ENCODE measurements at places on chromosomes 4 and X. TPM values are rescaled to one million over a fixed set of nuclear protein-coding genes. Genes with fewer than 3 reads are reported as not detected.

GRCh38 chr4:80195441-80196140, 1.7 kb upstream of the PRDM8 start:
- DNase-seq: no peak

GRCh38 chr4:13543839-13544605, at the start of gene NKX3-2:
TSS of gene NKX3-2 (minus strand) at chr4:13544508. CDS start at chr4:13544414, 94 bp downstream.
- DNase-seq: no peak

The NKX3-2 gene
- total RNA-seq: 0.18 TPM

The KLKB1 gene
- 0.45 TPM for total RNA-seq

The TMEM150C gene
- total RNA-seq: 15.2 TPM

Data from cerebellum (tissue), 4 donors.